Keratinocyte (primary cell): ENCODE measurements at places on chromosomes 16 and 17.

- no peak overlapping the region for H3K27ac ChIP-seq
- H3K4me1 ChIP-seq, result no peaks in the 10 kb centered on the region
- no peak overlapping the region for H3K4me3 ChIP-seq
These were observed 30.2 kb downstream of the TPSG1 start for GRCh38 chr16:1194665-1195392.

GRCh38 chr16:4689864-4690704 is 3.3 kb upstream of the NUDT16L1 start:
- peaks cover 5% of the 10 kb centered on the region for H3K4me1 ChIP-seq
- peaks cover 24% of the 10 kb centered on the region for H3K36me3 ChIP-seq
- DNase-seq, result no peak

DNA sequence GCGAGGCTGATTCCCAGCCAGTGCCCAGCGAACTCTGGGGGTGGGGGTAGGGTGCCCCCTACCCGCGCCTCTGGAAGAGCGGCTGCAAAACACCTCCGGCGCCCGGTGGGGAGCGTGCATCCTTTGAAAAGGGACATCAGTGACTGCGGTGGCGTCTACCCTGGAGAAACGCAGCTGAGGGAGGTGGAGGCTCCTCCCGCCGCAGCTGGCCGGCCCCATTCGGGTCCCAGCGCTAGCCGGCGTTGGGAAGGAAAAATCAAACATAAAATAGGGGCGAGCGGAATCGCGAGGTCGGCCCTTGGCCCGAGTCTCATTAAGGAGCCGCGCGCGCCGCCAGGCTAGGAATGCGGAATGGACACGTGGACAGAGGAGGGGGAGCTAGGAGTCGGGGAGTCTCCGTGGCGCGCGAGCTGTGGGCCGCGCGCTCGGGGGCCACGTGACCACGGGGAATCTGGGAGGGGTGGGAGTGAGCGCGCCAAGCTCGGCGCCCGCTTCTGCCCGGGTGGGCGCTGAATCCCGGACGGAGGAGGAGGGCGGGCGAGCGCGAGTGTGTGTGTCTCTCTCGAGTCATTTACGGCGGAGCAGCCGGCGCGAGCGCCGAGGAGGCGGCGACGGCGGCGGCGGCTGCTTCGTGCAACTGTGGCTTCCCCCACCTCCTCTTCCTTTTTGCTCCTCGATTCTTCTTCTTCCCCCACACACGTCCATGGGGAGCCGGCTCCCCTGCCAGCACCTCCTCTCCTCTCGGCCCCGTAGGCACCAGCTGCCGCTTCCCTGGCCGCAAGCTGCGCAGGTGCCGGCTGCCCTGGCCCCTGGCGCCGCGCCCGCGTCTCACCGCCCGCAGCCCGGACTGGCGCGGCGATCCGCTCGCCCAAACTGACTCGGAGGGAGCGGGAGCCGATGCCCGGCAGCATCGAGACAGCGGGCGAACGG is at the start of gene TMEM132E:
Gene TMEM132E (plus strand): TSS at position 566 of the 930 bp plus-strand sequence. CDS start 1,495 bp downstream, outside the sequence.
- H3K4me1 ChIP-seq, result peaks cover 3% of the 10 kb centered on the region
- no peak within 1 kb of the TSS for H3K27ac ChIP-seq
- H3K36me3 ChIP-seq, result no peaks in the 10 kb centered on the region
- H3K27me3 ChIP-seq, result peaks cover 77% of the 10 kb centered on the region
- H3K4me3 ChIP-seq, result peak within 1 kb of the TSS; percentile 25
- DNase-seq, result no peak

- no peaks in the 10 kb centered on the region for H3K36me3 ChIP-seq
- H3K27me3 ChIP-seq, result no peaks in the 10 kb centered on the region
- DNase-seq, result no peak
- no peak overlapping the region for H3K4me3 ChIP-seq
These were observed 267.1 kb upstream of the ASIC2 start for GRCh38 chr17:33560165-33560564.

- no peaks in the 10 kb centered on the region for H3K27me3 ChIP-seq
- no peak for DNase-seq
- H3K4me1 ChIP-seq, result peaks cover 15% of the 10 kb centered on the region
- no peak overlapping the region for H3K27ac ChIP-seq
- no peak overlapping the region for H3K4me3 ChIP-seq
These were observed 7.6 kb upstream of the IRX5 start for GRCh38 chr16:54923055-54923473.

- no peak overlapping the region for H3K4me3 ChIP-seq
- DNase-seq, result no peak
- H3K36me3 ChIP-seq, result peaks cover 16% of the 10 kb centered on the region
- H3K27ac ChIP-seq, result no peak overlapping the region
- no peaks in the 10 kb centered on the region for H3K27me3 ChIP-seq
- H3K4me1 ChIP-seq, result no peaks in the 10 kb centered on the region
These were observed 18.5 kb downstream of the TOP2A start for GRCh38 chr17:40399185-40399584.

GRCh38 chr17:12618557-12618956 is 47.1 kb upstream of the MYOCD start:
- H3K27me3 ChIP-seq, result no peaks in the 10 kb centered on the region
- peak overlapping the region; percentile 76 for H3K27ac ChIP-seq
- DNase-seq, result no peak

DNA sequence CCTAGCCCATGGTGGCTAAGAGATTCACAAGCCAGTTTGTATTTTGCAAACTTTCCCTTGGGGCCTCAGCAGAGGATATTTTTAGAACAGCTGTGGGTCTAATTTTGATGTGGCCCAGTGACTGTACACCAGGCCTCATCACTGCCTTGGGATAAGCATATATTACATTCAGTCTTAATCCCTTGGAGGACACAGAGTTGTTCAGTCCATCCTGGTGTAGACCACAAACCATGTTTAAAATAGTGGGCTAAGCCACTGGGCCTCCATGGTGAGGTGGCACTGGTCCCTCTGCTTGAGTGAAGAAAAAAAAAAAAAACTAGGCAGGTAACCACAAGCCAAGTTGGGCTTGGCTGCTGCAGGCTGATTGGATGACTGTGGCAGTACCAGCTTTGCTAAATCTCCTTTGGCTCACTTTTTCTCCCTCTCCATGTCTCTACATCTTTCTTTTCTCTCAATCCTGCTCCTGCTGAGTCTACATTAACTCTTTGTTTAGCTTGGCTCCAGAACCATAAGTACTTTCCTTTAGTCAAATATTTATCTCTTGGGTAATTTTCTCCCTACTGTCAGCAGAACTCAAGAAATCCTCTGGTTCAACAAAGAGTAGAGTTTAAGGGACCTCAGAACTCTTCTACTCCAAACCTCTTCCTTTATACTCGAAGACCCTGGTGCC is 120.0 kb upstream of the TBX2 start:
- no peaks in the 10 kb centered on the region for H3K4me1 ChIP-seq
- H3K36me3 ChIP-seq, result no peaks in the 10 kb centered on the region
- DNase-seq, result no peak
- H3K27me3 ChIP-seq, result no peaks in the 10 kb centered on the region
- no peak overlapping the region for H3K27ac ChIP-seq

DNA sequence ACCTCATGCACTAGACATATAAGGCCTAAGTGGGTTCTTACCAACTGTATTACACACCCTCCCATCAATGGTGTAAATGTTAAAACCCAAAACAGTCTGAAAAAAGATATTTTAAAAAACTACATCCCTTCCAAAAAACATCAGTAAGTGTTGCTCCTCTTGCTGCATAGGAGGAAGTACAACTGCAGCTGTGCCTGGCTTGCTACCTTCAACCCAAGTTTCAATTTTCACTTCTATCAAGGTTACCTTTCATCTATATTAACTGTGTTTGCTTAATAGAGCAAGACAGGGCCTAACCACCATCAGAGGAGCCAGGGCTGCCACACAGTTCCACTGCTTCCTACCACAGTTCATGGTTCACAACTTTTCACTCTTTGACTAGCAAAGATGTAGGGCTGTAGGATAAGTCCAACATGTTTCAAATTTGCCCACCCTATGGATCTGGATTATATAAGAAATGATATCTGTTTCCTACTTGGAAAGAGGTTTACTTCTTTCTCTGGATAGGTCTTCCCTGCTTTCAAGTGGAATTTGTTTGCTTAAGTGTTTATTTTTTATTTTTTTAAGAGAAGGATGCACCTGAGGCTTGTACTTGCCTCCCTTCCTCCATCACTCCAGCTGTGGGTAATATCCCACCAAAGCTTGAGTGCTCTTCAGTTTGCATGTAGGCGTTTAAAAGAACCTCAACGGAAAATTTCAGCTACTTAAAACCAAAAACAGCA is 56.7 kb downstream of the GRB7 start:
- H3K36me3 ChIP-seq, result no peaks in the 10 kb centered on the region
- H3K4me1 ChIP-seq, result no peaks in the 10 kb centered on the region
- H3K4me3 ChIP-seq, result no peak overlapping the region
- H3K27ac ChIP-seq, result no peak overlapping the region
- no peaks in the 10 kb centered on the region for H3K27me3 ChIP-seq

DNA sequence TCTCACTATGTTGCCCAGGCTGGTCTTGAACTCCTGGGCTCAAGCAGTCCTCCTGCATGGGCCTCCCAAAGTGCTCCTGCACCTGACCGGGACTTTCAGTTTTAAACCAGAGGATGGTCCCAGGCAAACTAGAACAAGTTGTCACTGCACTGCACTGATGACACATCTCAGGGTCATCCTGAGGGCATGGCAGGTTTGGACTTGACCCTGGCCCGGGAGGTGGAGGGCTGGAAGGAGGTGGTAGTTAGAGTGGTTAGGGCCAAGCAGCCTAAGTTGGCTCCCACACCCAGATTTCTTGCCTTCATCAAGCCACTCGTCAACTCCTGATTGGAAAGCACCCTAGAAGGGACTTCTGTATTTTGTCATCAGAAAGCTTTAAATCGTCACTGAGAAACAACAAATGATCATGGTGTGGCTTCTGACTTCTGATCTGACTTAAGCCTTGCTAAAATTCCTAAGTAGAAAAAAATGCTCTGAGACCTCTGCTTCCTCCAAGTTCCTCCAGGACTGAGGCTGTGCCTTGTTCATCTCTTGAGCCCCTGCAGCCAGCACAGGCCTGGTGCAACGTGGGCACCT is 43.5 kb downstream of the EMP2 start:
- no peak overlapping the region for H3K27ac ChIP-seq
- H3K4me1 ChIP-seq, result peaks cover 10% of the 10 kb centered on the region
- peaks cover 15% of the 10 kb centered on the region for H3K36me3 ChIP-seq
- no peak for DNase-seq

DNA sequence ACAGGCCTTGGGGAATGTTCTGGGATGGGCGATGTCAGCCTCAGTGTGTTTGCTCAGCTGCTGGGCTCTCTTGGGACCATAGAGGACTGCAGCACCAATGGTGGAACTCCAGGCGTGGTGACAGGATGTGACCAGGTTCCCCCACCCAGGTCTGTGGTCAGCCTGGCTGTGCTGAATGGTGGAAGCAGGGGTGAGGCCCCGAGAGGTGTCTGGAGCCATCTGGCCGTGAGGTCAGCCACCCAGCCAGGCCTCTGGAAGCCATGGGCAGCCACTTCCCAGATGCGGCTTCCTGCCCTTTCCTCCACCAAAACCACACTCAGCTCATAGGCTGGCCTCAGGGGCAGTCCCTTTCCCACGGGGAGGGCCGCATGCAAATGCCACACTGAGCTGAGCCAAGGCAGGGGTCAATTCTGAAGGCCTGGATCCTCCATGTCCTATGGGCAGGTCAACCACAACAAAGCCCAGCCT is 7.8 kb upstream of the MAPK7 start:
- H3K4me1 ChIP-seq, result no peaks in the 10 kb centered on the region
- H3K36me3 ChIP-seq, result no peaks in the 10 kb centered on the region
- H3K27ac ChIP-seq, result no peak overlapping the region
- no peaks in the 10 kb centered on the region for H3K27me3 ChIP-seq
- DNase-seq, result no peak
